SK-N-SH treated with all-trans-retinoic acid at 6 μM for 48 hours (cell line): ENCODE measurements at places on chromosomes 12 and 14.

- ATAC-seq, result no peak
These were observed 18.0 kb upstream of the PHETA1 start for GRCh38 chr12:111386885-111387284.

GRCh38 chr14:73500360-73500759 is 9.6 kb downstream of the RIOX1 start:
- no peak for ATAC-seq

DNA sequence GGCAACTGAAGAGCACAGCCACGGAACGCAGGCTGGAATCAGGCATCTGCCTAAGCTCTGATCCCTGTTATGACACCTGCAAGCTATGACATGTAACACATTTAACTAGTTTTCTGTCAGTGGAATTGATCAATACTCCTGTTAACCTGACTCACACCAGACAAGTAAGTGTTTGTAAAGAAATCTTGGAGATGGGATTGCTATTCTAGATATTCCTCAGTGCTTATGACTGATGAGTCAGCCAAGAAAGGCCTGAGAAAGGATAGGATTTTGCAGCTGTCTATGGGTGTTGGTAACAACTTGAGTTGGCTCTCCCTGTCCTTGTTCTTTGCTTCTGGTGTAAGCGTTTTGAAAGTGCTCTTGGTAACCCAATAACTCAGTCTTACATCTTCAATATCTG is 110.5 kb downstream of the GPR135 start:
- no peak for ATAC-seq

DNA sequence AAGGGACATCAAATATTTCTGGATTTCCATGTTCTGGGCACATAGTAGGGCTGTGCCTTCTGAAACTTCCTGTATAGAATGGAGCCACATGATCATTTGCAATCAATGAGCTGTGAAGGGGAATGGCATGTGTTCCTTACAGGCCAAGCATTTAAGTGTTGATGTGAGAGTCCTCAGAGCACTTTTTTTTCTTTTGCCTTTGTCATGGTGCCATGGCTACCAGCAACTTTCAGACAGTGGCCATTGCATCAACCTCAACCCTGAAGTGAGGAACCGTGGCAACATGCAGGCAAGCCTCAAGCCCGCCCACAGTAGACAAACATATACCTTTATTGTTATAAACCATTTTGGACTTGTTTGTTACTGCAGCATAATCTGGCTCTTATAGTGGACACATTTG is 948.1 kb downstream of the NRXN3 start:
- ATAC-seq, result no peak

GRCh38 chr12:13169272-13169671 is 27.3 kb upstream of the EMP1 start:
- no peak for ATAC-seq

- ATAC-seq, result no peak
These were observed 114.5 kb downstream of the ADGRD1 start for GRCh38 chr12:131067981-131068851.

- ATAC-seq, result no peak
These were observed 34.7 kb upstream of the RBM19 start for GRCh38 chr12:114000861-114001260.

DNA sequence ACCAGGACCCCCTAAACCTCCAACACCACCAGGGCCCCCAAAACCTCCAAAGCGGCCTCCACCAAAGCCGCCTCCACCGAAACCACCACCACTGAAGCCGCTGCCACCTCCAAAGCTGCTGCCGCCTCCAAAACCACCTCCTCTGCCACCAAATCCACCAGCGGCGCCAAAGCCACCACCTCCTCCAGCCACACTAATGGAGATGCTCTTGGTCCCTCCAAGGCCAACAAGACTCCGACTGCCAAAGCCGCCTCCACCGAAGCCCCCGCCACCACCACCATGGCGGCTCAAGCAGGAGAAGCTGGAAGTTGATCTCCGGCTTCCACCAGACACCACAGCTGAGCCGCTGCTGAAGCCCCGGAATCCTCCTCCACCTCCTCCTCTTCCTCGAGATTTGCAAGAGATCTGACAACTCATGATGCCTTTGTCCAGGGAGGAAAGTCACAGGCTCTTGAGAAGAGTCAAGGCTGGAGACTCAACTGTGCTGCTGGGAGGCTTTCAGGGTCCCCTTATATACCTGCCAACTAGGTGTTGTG is at the start of gene KRT2:
TSS of gene KRT2 (minus strand) at position 486 of the 536 bp plus-strand sequence. CDS start at position 417, 69 bp downstream.
- no peak for ATAC-seq

DNA sequence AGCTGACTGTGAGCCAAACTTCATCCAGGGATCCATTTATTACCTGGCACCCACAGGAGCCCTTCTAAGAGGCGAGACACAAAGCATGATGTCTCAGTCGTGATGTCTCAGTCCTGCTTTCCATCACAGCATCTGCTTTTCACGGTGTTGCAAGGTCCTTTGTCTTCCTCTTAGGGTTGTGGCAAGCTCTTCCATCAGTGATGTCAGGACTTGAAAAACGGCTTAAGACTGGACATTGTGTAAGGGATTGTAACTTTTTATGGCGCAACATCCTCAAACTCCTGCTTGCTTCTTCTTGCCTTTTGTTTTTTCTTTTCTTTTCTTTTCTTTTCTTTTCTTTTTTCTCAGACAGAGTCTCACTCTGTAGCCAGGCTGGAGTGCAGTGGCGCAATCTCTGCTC is 586.5 kb upstream of the TMEM132C start:
- no peak for ATAC-seq

DNA sequence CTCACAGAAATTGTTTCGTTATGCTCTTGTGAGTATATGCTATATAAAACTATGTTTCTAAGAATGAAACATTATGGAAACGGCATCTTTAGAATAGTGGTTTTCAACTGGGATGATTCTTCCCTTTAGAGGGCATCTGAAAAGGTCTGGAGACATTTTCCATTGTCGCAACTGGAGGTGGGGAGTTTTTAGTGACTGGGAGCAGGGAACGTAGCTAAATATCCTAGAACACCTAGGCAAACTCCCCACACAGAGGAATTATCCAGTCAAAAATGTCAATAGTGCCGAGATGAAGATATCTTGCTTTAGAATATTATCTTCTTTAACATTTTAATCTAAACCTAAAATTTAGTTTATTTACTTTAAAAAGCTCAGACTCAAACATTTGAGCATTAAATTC is 486.1 kb upstream of the FOXG1 start:
- ATAC-seq, result no peak

GRCh38 chr12:123529686-123530085 is 3.8 kb downstream of the RILPL1 start:
- no peak for ATAC-seq

GRCh38 chr14:68651652-68652432 is 141.0 kb downstream of the ZFP36L1 start:
- ATAC-seq, result no peak
